Cardiac fibroblast (primary cell): ENCODE measurements at places on chromosomes 16 and 17.

- DNase-seq, result peak; percentile 57
Observed at GRCh38 chr17:74218436-74218835, 5.1 kb downstream of the TTYH2 start.

- no peak for DNase-seq
Observed at GRCh38 chr16:72024862-72025382, 16.4 kb downstream of the DHODH start.

- DNase-seq, result no peak
Observed at GRCh38 chr16:81528256-81528655, 83.6 kb downstream of the CMIP start.

DNA sequence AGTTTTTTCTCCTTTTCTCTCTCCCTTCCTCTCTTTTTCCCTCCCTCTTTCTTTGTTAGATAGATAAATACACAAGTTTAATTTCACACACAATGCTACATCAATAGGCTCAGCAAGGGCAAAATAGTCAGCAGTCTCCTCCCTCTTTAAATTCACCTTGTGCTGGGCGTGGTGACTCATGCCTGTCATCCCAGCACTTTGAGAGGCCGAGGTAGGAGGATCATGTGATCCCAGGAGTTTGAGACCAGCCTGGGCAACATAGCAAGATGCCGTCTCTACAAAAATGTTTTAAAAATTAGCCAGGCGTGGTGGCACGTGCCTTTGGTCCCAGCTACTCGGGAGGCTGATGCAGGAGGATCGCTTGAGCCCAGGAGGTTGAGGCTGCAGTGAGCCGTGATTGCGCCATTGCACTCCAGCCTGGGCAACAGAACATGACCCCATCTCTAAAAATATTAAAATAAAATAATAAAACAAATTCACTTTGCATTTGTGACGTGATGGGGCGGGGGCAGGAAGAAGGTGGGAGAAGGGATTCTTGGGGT is 27.4 kb downstream of the IL21R start:
- no peak for DNase-seq

- peak; percentile 35 for DNase-seq
Observed at GRCh38 chr16:72927199-72928089, 120.5 kb downstream of the ZFHX3 start.
